Activated CD8-positive, alpha-beta T cell treated with anti-CD3 and anti-CD28 coated beads for 36 hours (primary cell): ENCODE measurements at places on chromosomes 4 and X.

- H3K4me3 ChIP-seq: no peak overlapping the region
- no peak for DNase-seq
- H3K27me3 ChIP-seq: peaks cover 10% of the 10 kb centered on the region
- no peaks in the 10 kb centered on the region for H3K36me3 ChIP-seq
- H3K27ac ChIP-seq: no peak overlapping the region
Measured at GRCh38 chr4:149961876-149962597, 116.2 kb upstream of the DCLK2 start.

DNA sequence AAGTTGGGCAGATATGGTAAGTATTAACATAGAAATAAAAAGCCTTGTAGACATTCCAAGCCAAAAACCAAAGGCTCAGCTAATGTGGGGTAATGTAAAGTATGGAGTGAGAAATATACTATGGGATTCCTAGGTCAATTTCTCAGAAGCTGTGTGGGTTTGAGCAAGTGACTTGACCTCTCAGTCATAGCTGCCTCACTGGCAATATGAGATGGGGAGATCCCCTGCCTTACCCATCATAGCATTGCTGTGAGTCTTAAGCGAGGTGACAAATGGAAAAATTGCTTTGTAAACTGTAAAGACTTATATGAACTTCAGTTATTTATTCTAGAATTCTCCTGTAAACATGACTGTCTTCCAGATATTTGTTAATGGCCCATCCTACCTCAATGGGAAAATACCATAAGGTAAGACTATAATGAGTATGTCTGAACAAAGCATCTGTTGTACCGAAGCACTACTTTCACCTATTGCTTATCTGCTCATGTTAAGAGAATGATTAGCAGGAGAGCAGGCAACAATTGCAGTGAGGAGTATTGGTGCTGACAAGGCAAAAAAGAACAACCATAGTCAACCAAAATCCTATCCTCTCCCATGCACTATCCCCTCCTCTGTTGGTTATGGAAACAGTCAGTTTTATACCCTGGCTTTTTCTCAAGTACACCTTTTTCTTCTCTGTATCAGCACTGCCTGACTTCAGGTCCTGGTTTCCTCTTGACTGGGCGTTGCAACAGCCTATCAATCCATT lies 44.1 kb upstream of the TRPC3 start:
- no peak overlapping the region for H3K4me3 ChIP-seq
- H3K36me3 ChIP-seq: no peaks in the 10 kb centered on the region
- no peaks in the 10 kb centered on the region for H3K4me1 ChIP-seq
- peaks cover 12% of the 10 kb centered on the region for H3K27me3 ChIP-seq
- no peak for DNase-seq

GRCh38 chrX:39725928-39726619 lies 371.7 kb downstream of the BCOR start:
- H3K4me3 ChIP-seq: no peak overlapping the region
- H3K36me3 ChIP-seq: no peaks in the 10 kb centered on the region
- H3K27me3 ChIP-seq: peaks cover 3% of the 10 kb centered on the region
- no peak for DNase-seq
- no peak overlapping the region for H3K27ac ChIP-seq

GRCh38 chr4:42149004-42149403 lies 3.5 kb downstream of the BEND4 start:
- peaks cover 43% of the 10 kb centered on the region for H3K27me3 ChIP-seq
- no peaks in the 10 kb centered on the region for H3K36me3 ChIP-seq
- no peak overlapping the region for H3K4me3 ChIP-seq
- H3K27ac ChIP-seq: no peak overlapping the region
- H3K4me1 ChIP-seq: peaks cover 14% of the 10 kb centered on the region

DNA sequence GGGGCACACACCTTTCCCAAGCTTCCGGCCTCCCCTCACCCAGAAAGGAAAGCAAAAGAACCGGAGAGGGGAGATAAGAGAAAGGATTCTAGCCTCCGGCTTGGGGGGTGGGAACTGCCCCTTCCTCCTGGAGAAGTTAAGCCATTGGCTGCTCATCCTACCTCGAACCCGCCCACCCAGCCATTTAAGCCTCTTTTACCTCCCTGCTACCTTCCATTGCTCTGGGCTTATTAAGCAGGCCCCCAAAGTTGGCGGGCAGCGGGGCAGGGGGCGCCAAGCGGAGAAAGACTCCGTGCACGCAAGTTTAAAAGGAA lies 2.3 kb downstream of the MAML3 start:
- peak overlapping the region; percentile 84 for H3K4me3 ChIP-seq
- DNase-seq: peak; percentile 85
- peak overlapping the region; percentile 88 for H3K27ac ChIP-seq
- peaks cover 29% of the 10 kb centered on the region for H3K4me1 ChIP-seq
- H3K27me3 ChIP-seq: peaks cover 21% of the 10 kb centered on the region

- no peaks in the 10 kb centered on the region for H3K27me3 ChIP-seq
- no peaks in the 10 kb centered on the region for H3K36me3 ChIP-seq
- DNase-seq: no peak
- H3K4me1 ChIP-seq: no peaks in the 10 kb centered on the region
Measured at GRCh38 chrX:124190440-124190839, 142.0 kb upstream of the TEX13D start.
